ENCODE measurements at places on chromosomes 11 and 22.
A peak's percentile ranks its signal among the peaks of the same experiment; 100 is the strongest.

DNA sequence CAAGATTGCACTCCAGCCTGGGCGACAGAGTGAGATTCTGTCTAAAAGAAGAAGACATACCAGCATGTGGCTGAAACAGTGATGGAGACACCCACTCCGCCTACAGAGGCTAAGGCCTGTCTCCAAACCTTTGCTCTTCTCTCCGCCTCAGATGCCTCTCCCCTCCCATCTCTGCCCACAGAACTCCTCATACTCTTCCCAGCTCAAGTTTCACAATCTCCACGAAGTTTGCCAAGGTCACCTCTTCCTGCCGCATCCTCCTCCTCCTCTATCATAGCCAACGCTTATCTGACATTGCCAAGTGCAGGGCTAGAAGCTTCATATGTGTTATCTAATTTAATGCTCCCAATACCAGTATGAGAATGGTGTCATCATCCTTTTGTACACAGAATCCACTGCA lies 25.9 kb upstream of the FBLN1 start:
- DNase-seq = no peak

GRCh38 chr11:113174882-113175281 lies 139.5 kb upstream of the TTC12 start:
- no peak for DNase-seq

GRCh38 chr11:78532991-78533390 lies 41.7 kb downstream of the NARS2 start:
- DNase-seq = no peak

DNA sequence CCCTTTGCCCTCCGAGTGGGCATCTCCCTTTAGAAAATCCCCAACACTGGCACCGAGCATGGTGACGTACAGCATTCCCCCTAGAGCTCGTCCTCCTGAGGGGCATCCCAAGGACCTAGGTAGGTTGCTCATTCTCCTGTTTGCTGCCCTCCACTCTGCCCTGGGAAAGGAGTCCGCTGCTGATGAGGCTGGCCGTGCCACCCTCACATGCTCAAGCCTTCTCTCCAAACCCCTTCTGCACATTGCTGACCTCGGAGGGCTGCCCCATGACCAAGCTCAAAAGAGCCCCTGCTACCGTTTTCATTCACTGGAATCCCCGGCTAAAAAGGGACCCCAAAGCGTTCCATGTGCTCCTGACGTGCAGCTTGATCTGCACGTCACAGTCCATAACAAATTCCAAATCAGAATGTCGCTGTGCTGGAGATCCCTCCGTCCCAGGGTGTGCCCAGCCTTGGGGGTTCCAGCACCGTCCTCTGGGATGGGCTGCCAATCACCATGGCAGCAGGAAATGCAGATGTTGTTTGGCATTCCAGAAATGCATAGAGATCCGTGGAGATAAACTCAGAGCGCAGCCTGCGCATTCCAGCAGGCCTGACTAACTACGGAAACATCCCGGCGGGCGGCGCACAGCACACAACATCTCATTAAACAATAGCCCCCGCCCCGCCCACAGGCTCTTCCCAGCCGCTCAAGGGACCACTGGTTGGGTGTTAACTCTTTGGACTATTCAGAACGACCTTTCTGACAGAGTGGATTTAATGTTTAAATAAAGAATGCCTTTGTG lies 26.3 kb upstream of the GNB1L start:
- peak; percentile 86 for DNase-seq

- DNase-seq = no peak
These were observed 152.5 kb upstream of the CADM1 start for GRCh38 chr11:115656669-115657068.

GRCh38 chr11:107722662-107723061 lies 10.8 kb upstream of the SLN start:
- no peak for DNase-seq

- DNase-seq = no peak
These were observed 2.7 kb upstream of the ANO3 start for GRCh38 chr11:26329206-26329605.

GRCh38 chr11:36373016-36374010 lies 77.2 kb downstream of the PRR5L start:
- no peak for DNase-seq

- no peak for DNase-seq
These were observed 17.5 kb downstream of the CTTN start for GRCh38 chr11:70415642-70416395.

DNA sequence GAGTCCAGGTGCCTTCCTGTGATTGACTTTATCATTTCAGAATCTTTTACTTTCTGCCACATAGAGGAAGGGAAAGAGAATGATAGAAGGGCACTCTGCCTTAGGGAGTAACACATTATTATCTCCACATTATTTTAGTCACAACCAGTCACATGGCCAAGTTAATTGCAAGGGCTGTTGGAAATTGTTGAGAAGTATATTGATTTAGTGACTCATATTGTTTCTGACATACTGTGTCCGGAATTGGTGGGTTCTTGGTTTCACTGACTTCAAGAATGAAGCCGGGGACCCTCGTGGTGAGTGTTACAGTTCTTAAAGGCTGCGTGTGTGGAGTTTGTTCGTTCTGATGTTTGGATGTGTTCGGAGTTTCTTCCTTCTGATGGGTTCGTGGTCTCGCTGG lies 8.7 kb downstream of the OR51B4 start:
- DNase-seq = no peak

DNA sequence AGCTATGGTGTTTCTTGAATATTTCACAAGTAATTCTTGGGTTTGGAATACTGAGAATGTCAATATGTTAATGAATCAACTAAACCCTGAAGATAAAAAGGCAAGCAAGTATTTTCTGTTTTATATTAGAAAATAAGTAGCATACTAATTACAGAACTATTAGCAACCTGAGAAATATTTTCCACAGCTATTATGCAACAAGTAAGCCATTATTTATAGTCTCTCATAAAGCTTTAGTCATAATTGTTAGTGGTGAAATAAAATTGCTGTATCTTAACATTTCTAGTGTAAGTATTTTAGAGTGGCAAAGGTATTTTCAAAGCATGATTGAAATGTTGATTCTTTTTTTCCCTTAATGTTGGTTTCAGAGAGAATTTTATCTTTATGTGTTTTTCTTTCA lies 53.3 kb downstream of the FAR1 start:
- no peak for DNase-seq

DNA sequence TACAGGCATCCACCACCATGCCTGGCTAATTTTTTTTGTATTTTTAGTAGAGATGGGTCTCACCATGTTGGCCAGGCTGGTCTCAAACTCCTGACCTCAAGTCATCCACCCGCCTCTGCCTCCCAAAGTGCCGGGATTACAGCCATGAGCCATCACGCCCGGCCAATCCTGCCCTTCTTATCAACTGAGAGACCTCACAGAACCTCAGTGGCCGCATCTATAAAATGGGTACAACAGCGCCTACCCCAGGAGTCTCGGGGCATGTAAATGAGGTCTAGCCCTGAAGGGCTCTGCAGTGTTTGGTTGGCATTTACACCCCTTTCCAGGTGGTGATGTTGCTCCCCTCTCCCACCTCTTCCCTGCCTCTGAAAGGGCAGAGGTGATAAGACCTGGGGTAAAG lies 11.7 kb downstream of the SYNGR1 start:
- DNase-seq = no peak

DNA sequence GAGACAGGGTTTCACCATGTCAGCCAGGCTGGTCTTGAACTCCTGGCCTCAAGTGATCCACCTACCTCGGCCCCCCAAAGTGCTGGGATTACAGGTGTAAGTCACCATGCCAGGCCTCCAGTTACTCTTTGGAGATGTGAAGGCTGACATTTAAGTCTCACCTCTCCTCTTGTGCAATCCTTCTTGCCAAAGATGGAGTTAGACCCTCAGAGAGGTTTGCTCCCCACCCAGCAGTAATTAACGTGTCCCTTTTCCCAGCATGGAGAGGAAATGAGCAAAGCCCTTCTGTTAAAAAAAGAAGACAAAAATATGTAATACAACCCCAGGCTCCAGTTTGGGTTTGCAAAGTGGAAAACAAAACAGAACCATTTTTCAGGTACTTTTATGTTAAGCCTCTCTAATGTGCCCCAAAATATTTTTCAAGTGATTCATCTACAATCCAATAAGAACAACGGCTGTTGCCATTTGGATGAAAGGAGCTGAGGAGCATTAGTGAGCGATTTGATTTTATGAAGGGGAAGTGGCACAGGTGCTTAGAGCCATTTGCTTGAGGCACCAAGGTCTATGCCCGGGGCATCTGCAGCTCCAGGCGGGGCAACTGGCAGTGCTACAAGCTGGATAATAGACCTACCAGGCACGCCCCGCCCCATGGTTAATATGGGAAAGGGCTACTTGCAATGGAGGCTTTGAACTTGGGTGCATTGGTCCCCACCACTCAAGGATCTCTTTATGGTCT lies 57.2 kb downstream of the GRIK4 start:
- no peak for DNase-seq

GRCh38 chr11:86978756-86979608 lies 23.8 kb upstream of the FZD4 start:
- DNase-seq = peak; percentile 28

GRCh38 chr11:75869661-75870455 lies 54.8 kb downstream of the UVRAG start:
- no peak for DNase-seq

DNA sequence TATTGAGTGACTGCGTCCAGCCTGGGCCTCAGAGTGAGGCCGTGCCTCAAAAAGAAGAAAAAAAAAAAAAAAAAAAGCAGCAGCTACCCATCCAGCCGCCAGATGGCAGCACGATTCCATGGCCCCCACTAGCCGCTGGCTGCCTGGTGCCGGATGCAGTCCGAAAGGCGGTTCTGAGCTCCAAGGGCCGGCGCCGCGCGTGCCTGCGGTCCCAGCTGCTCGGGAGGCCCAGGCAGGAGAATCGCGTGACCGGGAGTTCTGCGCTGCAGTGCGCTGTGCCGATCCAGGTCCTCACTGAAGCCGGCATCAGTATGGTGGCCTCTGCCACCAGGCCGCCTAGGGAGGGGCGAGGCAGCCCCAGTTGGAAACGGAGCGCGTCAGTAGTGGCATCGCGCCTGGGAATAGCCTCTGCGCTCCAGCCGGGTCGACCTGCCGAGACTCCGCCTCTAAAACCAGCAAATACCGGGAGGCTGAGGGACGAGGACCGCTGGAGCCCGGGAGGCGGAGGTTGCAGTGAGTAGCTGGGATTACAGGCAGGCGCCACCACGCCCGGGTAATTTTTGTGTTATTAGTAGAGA lies 19.3 kb downstream of the SCARF2 start:
- DNase-seq = peak; percentile 68

DNA sequence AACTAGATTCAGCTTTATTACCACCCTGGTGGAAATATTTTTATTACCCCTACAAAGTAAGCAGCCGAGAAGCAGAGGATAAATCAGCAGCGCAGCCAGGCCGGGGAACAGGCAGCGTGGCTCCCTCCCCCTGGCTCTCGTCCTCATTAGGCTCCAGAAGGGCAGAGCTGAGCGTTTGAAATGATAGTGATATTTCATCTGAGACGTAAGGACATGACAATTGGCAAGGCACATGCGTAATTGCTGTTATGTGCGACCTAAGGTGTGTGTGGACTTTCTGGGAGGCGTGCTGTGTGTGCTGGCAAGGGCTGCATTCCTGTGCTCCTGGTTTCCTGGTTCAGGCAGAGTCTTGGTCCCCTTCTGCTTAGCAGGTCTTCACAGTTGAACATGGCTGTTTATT lies 247.8 kb downstream of the TBC1D22A start:
- no peak for DNase-seq

- DNase-seq = no peak
These were observed 25.9 kb upstream of the PRSS23 start for GRCh38 chr11:86774417-86774816.

DNA sequence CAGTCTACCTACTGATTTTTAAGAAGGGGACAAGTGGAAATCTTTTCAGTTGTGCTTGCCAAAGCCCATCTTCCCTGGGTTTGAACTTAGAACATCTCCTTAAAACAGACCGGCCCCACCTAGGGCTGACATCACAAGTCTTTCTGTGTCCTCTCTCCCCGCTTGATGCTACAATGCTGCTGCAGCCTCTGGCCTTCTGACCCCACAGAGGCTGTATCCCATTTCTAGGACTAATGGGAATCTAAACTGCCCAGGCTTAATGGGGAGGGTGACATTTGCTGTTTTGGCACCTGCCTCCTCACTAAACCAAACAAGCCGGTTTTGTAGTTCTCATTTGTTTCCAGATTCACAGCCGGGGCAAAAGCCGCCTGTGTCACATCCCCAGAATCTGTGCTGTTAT lies 121.3 kb upstream of the CADM1 start:
- DNase-seq = no peak

DNA sequence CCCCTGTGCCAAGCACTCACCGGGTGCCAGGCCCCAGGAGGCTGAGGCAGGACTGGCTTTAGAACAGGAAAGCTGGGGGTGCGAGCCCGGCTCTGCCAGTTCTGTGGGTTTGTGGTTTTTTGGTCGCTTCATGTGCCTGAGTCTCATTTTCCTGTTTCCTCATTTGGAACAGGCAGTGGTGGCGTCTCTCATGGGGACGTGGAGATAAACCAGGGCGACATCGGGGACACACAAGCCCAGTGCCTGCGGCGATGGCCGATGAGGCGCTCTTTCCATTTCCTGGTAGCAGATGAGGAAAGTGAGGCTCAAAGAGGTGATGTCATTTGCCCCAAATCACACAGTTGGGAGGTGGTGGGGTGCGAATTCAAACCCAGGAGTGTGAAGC lies 20.8 kb upstream of the CHKA start:
- DNase-seq = no peak

DNA sequence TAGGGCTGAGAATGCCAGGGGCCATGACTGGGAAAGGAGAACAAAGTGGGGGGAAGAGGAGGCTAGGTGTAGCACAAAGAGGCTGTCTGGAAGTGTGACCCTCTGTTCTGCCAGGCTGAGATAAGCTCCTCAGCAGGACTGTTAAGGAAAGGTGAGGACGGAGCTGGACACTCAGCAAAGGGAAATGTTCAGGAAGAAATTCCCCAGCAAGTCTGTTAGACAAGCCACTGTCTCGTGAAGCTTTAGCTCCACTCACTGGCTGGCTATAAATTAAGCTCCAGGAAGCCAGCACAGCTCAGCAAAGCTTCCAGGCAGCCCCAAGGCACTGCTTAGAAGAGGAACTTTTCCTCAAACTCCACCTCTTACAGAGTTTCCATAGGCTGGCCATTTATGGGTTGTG lies 181.2 kb upstream of the API5 start:
- DNase-seq = no peak

DNA sequence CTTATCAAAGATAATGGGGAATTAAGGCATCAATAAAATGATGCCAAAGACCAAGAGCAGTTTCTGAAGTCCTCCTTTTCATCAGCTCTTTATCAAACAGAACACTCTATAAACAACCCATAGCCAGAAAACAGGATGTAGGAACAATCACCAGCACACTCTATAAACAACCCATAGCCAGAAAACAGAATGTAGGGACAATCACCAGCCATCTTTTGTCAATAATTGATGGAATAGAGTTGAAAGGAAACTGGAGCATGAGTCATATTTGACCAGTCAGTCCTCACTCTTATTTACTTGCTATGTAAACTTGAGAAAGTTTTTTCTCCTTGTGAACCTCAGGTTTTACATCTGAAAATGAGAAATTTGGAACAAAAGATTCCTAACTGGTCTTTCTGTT lies 10.0 kb downstream of the MS4A2 start:
- no peak for DNase-seq
